ENCODE measurements at places on chromosomes 6 and 20.

- DNase-seq = no peak
These were observed 145.3 kb downstream of the KHDC1L start for GRCh38 chr6:73079978-73080377.

- DNase-seq = no peak
These were observed 46.7 kb downstream of the MARCKS start for GRCh38 chr6:113903666-113904330.

- no peak for DNase-seq
These were observed 110.4 kb upstream of the FRMD1 start for GRCh38 chr6:168189200-168190013.

DNA sequence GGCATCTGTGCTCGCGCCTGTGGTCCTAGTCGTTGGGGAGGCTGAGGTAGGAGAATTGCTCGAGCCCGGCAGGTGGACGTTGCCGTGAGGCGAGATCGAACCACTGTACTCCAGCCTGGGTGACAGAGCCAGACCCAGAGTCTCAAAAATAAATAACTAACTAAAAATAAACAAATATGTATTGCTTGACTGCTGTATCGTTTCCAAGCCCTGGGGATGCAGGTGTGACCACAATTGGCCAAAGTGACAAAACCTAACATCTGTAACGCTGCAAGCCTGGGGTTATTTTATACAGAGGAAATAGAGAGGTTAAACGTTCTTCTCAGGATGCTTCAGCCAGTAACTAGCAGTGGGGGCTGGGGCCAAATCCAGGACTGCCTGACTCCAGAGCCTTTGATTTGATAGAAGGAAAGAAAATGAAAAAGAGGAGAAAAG lies 1.9 kb upstream of the SRSF3 start:
- no peak for DNase-seq

DNA sequence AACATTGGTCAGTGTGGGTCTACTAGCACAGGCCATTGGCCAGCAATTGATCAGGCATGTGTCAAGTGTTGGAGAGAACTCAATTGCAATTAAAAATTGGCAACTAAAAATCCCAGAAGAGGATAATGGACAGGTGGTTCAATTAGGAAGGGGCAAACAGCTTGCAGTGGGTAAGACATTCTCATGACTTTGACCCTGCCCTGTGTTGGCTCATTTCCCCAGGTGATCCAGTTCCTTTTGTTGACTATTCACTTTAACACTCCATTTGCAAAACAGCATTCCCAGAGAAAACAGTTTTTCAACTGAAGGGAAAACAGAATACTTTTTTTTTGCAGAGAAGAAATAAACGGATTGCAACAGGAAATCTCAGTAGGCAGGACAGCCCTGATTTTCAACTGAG lies 28.9 kb upstream of the SCGN start:
- DNase-seq = no peak

DNA sequence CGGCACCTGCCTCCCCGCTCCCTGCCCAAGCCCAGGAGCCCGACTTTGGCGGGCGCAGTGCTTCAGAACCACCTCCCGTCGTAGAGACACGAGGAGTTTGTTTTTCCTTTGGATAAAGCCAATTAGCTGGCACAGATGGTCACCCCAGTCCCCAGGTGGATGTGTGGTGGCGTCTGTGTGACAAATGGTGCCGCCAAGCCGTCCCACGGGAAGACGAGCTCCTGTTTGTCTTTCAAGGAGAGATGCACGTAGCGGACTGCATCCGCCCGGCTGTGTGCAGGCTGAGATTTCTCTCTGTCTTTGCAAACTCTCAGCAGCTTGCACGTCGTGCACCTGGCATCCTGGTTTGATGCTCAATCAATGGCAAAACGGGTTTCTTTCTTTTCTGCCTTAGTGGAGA lies 16.1 kb upstream of the MRGBP start:
- DNase-seq = no peak

DNA sequence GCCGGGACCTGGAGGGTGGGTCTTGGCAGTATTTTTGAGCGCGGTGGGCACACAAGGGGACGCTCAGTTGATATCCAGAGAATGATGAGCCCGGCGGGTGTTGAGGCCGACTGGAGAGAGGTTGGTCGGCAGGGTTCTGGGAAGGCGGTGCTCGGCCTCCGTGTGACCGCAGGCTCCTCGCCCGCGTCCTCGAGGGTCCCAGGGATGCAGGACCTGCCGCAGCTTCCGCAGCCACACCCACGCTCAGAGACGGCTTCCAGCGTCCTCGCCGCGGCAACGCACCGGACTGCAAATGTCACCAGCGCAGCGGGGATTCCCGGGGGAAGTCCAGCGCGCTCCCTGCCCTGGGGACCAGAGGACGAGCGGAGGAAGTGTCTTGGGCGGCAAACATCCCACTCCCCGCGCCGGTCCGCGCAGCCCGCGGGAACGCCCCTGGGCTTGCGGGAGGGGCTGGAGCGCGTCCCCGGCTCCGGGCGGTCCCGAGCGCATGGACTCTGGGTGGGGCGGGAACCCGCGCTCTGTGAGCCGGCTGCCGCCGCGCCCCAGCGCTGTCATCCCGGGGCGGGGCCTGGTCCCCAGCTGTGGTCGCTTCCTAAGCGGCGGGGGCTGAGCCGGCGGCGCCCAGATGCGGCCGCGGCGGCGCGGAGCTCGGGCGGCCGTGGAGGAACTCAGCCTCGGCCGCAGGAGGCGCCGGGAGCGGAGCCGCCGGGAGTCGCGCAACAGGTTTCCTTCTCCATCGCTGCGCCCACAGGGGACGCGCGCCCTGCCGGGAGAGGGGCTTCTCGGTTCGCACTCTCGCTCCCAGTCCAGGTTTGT lies at the start of gene STX11:
Gene STX11 (plus strand): TSS at position 624 of the 816 bp plus-strand sequence. CDS start 36,111 bp downstream, outside the sequence.
- DNase-seq = no peak

DNA sequence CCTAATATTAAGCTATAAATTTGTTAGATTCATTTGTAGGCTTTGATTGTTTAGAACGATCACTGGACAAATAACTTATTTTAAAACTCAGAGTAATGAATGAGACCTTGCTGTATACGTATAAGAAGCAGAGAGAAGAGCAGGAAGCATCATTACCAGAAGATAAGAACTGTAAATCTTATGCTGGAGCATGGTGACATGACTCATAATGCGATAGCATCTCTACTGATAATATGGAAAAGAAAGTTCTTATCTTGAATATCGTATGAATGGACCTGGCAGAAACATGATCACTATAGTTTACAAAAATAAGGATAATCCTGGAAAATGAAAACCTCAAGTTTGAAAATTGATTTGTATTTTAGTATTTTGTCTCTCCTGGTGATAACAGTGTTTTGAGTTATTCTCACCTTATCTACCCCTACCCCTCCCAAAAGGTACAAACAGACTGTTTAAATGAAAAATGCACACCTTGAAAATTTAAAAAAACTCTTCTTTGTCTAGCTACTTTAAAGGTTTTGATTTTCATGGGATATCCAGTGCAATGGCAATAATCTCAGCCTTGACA lies 2.0 kb upstream of the ZSCAN26 start:
- DNase-seq = no peak

DNA sequence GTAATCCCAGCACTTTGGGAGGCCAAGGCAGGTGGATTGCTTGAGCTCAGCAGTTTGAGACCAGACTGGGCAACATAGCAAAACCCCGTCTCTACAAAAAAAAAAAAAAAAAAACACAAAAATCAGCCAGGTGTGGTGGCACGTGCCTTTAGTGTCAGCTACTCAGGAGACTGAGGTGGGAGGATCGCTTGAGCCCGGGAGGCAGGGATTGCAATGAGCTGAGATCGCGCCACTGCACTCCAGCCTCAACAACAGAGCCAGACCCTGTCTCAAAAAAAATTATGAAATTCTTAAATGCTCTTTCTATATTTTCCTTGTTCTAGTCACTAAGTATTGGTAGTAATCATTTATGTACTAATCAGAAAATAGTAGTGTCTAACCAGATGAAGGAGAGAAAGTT lies 30.6 kb downstream of the SYTL3 start:
- no peak for DNase-seq

DNA sequence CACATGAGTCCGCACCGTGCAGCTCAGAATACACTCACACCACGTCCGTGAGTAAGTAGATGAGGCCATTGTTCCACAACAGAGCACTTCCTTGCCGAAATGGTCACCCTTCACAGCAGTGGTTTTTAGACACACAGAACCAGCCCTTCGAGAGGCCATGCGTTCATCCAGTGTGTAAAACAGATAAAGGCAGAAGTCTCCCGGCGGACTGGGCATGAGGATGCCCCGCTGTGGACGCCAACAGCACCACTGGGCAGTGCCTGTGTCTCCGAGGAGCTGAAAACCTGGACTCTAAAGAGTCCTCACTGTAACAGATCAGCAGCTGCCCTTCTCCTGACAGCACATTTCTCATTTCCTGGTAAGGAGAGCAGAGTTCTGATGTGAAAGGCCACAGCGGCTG lies 75.2 kb downstream of the WDR27 start:
- no peak for DNase-seq

GRCh38 chr6:32070814-32071543 lies 32.8 kb downstream of the CYP21A2 start:
- no peak for DNase-seq

DNA sequence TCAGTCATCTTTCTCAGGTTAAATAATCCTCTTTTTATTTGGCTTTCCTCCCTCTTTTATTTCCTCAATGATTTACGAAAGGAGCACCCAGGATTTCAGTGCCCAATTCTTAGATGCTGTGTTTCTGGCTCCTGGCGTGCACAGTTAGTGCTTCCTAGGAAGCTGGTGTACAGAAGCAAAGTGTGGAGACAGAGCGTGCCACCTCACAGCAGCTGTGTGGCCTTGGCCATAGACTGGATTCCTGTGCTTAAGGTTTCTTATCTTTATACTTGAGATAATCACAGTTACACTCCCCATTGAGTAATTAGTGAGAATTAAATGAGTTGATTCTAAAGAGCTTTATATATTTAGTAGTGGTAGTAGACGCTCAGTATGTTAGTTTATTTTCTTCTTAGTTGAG lies 39.7 kb upstream of the GJA1 start:
- DNase-seq = no peak

DNA sequence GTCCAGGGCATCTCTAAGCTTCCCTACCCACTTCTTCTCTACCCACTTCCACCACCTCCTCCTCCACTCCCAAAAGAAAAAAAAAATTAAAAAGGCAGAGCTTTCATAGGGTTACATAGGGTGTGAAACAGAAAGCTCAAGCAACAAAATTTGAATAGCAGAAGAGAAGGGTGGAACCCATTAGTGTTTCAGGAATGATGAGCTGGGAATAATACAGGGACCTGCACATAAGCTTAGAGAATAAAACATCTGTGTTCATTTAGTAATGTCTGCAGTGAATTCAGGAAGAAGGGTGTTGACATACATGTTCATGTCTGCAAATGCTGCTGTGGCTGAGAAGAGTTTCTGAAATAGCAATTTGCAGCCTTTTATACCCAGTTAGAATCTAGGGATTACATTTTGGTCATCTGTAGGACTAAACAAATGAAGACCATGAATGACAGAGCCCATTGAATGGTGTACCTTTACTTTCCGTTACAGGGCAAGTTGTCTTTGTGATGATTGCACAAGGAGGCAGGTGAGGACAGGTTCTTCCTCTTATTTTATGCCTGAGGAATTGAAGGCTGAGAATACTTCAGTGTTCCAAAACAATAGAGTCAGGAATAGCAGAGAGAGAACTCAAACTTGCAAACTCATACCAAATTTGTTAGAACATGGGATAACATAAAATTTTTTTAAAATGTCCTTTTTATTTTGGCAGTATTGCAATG lies 975.1 kb downstream of the TFAP2A start:
- no peak for DNase-seq

GRCh38 chr6:7542065-7542873 lies 798 bp downstream of the DSP start:
- DNase-seq = no peak

- no peak for DNase-seq
These were observed 88.3 kb downstream of the DLL1 start for GRCh38 chr6:170202416-170203135.

GRCh38 chr6:43884652-43885022 lies 114.6 kb downstream of the VEGFA start:
- no peak for DNase-seq

- DNase-seq = no peak
These were observed 22.7 kb downstream of the MAFB start for GRCh38 chr20:40666336-40666735.

GRCh38 chr6:41637194-41638001 lies 870 bp upstream of the MDFI start:
- no peak for DNase-seq

DNA sequence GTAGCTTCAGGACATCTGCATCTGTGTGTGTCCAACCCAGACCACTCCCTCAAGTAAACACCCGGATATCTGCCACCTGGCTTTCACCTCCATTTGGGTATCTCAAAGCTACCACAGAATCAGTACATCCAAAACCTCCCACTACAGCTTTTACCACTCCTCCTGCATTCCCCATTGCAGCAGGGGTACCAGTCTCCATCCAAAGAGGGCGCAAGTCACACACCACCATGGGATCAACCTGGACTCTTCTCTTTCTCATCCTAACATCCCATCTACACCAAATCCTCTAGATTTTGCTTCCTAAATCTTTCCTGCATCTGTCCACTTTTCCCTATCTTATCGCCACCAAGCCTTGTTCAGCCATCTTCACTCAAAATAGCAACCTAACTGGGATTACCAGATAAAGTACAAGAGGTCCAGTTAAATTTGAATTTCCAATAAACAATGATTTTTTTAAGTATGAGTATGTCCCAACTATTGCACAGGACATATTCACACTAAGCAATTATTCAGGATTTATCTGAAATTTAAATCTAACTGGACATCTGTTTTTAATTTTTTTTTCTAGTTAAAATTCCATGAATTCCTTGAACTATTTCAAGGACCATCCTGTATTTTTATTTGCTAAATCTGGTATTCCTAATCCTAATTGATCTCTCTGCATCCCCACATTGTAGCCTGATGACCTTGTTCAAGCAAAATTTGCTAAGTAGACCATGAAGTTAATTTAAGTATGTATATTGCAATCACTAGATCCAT lies 164.3 kb upstream of the MLN start:
- DNase-seq = no peak

GRCh38 chr6:57109880-57110279 lies 19.9 kb downstream of the ZNF451 start:
- no peak for DNase-seq

DNA sequence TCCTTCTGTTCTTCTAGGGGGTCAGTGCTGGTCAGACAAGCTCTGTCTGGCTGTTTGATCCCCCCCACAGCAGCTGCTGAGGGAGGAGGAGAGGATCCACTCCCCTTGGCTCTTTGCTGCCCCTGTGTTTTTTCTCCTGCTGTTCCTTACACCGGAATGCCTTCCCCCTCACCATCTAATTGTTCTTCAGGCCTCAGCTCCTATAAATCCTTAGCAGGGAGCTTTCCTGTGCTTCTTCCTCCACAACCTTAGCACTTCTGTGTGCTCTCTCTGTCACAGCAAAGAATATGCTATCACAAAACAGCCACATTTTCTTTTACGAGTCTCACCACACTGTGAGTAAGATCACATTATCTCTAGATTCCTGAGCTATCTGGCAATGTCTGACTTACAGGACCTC lies 196.6 kb downstream of the OTOR start:
- no peak for DNase-seq

- DNase-seq = no peak
These were observed 176.1 kb downstream of the CDKAL1 start for GRCh38 chr6:20710341-20710740.

GRCh38 chr20:2523919-2524708 lies 12.3 kb upstream of the TMC2 start:
- DNase-seq = no peak

Data from cortex of kidney (tissue), 1 donor.